ENCODE measurements at places on chromosomes 6 and 20.

GRCh38 chr6:79557673-79558467 lies 20.6 kb upstream of the LCA5 start:
- DNase-seq = no peak

GRCh38 chr6:80543598-80544222 lies 437.2 kb downstream of the BCKDHB start:
- DNase-seq = no peak

- no peak for DNase-seq
Observed at GRCh38 chr20:16803965-16804792, 56.0 kb downstream of the OTOR start.

DNA sequence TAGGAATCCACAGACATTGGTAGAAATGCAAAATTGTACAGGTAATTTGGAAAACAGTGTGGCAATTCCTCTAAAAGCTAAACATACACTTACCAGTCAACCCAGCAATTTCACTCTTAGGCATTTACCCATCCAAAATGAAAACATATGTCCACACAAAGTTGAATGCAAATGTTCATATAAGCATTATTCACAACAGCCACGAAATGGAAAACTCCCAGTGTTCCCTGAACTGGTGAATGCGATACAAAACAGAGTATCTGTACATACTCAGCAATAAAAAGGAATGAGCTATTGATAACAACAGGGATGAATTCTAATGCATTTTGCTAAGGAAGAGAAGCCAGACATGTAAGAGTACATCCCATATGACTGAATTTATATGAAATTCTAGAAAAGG lies 32.4 kb upstream of the RAB22A start:
- DNase-seq = no peak

- no peak for DNase-seq
Observed at GRCh38 chr6:84330325-84330724, 102.9 kb upstream of the CEP162 start.

- no peak for DNase-seq
Observed at GRCh38 chr6:53916804-53917463, 122.1 kb downstream of the LRRC1 start.

- DNase-seq = no peak
Observed at GRCh38 chr6:52558266-52559000, 18.4 kb downstream of the TRAM2 start.

- peak; percentile 55 for DNase-seq
Observed at GRCh38 chr6:139337830-139338229, 36.6 kb downstream of the CITED2 start.

DNA sequence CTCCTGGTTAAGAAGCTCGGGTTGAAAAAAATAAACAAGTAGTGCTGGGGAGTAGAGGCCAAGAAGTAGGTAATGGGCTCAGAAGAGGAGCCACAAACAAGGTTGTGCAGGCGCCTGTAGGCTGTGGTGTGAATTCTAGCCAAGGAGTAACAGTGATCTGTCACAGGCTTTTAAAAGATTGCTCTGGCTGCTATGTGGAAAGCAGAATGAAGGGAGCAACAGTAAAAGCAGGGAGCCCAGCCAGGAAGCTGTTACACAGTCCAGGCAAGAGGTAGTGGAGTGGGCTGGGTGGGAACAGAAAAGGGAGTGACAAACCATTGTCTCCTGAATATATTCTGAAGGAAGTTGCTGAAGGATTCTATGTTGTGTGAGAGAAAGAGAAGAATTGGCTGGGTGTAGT lies 2.0 kb downstream of the HFE start:
- no peak for DNase-seq

GRCh38 chr6:137673603-137674002 lies 179.4 kb upstream of the OLIG3 start:
- DNase-seq = no peak

DNA sequence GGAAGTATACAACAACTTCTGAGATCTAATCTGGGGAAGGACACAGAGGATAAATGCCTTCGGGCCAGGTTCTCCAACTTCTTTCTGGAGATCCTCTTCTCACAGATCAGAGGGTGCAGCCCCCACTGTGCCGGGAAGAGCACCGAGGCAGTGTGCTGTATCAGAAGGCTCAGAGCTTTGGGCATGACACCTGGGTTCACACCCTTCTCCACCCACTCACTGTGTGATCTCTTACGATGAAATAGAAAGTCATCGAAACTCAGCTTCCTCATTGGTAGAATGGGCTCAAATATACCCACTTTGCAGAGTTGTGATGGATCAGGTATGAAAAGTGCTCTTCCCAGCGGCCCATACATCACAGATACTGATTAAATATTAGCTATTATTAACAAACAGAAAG lies 347.5 kb upstream of the SOX4 start:
- DNase-seq = no peak

GRCh38 chr6:49766762-49767161 lies 20.3 kb downstream of the PGK2 start:
- no peak for DNase-seq

DNA sequence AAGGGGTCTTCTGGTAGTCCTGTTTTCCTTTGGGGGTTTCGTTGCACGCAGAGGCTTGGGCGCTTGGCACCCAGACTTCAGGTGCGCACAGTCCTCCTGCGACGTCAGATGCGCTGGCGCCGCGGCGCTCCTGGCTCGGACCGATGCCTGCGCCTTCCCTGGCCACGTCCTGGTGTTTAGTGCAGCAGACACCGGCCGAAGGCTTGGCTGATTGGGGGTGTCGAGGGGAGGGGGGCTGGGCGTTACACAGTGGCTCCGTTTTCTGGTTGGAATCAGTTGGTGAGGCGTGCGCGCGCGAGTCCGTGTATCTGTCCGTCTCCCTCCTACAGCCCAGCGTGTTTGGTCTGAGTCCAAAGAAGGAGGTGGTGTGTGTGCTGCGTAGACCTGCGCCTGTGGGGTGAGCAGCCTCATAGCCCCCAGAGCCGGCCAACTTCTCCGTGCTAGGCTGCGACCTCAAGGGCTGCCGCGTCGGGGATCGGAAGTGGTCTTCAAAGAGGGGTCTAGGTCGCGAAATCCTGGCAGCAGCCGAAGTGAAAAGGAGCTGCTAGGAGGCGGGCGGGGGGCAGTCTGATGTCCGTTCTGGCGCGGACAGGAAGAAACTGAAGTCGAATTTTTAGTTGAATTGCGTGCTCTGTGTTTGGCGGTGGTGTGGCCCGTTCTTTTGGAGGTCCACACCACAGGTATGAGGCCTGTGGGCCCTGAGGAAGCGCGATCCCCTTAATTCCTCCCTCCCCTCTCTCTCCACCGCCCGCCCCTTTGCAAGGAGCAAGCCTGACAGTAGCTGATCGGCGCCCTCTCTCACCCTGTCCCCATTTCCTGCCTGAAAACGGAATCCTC lies 1.5 kb downstream of the SYNDIG1 start:
- no peak for DNase-seq

GRCh38 chr6:135935941-135936601 lies 84.6 kb downstream of the PDE7B start:
- DNase-seq = no peak

DNA sequence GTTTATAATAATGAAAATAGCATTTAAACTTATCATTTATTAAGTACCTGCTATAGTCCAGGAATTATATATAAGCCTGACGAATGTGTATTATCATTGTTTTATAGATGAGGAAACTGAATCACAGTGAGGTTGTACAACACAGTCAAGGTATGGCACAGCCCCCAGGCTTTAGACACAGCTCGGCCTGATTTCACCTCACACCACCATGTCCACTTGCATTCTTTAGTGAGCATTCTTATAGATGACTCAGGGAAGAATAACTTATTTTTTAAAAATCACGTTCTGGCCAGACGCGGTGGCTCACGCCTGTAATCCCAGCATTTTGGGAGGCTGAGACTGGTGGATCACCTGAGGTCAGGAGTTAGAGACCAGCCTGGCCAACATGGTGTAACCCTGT lies 289.0 kb downstream of the SYNE1 start:
- DNase-seq = no peak

DNA sequence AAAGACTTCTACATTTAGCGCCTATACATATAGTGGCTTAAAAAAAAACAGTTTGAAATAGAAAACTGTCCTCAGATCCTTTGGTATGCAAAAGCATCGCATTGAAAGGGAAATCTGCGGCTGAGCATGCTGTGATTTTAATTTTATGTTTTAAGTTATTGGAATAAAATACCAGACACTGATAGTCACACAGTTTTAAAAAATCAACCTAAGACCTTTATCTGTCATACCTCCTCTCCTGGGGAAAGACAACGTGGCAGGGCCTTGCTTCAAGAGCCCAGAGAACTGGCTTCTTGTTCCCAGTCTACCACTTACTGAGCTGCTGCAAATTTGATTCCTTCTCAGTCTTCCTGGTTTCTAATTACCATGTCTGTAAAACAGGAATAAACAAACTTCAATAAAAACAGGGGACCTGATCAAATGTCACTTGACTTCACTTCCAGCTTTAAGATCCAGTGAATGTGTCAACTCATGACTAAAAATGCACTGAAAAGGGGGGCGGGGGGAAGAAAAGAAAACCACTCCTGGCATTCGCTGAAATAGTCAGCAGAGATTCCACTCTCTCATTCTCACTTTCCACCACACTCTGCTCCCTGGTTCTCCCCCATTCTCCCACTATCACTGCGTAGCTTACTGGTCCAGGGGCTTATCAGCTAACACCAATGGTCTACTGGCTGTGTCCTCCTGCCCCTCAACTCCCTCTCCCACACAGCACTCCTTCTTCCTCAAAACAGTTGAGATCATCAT lies 494.7 kb upstream of the MARCKS start:
- no peak for DNase-seq

GRCh38 chr6:158660333-158660754 lies 10.5 kb downstream of the SYTL3 start:
- DNase-seq = no peak

- DNase-seq = no peak
Observed at GRCh38 chr6:17098538-17098937, 3.3 kb upstream of the STMND1 start.

DNA sequence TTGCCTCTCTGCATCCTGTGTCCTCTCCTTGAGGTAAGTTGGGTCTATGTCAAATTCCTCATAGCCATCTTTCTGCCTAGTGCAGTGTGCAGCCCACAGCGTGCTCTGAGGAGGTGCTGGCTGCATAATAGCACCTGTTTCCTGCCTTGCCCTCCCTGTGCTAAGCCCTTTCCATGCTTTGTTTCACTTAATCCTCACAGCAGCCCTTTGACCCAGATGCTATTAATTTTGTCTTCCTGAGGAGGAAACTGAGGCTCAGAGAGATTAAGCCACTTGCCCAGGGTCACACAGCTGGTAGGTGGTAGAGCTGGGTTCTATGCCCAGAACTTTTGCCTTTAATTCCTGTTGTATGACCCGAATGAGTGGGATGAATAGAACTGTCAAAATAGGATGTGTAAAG lies 13.5 kb downstream of the FAM83D start:
- DNase-seq = no peak

GRCh38 chr6:159513074-159513720 lies 179.8 kb downstream of the SOD2 start:
- DNase-seq = no peak

DNA sequence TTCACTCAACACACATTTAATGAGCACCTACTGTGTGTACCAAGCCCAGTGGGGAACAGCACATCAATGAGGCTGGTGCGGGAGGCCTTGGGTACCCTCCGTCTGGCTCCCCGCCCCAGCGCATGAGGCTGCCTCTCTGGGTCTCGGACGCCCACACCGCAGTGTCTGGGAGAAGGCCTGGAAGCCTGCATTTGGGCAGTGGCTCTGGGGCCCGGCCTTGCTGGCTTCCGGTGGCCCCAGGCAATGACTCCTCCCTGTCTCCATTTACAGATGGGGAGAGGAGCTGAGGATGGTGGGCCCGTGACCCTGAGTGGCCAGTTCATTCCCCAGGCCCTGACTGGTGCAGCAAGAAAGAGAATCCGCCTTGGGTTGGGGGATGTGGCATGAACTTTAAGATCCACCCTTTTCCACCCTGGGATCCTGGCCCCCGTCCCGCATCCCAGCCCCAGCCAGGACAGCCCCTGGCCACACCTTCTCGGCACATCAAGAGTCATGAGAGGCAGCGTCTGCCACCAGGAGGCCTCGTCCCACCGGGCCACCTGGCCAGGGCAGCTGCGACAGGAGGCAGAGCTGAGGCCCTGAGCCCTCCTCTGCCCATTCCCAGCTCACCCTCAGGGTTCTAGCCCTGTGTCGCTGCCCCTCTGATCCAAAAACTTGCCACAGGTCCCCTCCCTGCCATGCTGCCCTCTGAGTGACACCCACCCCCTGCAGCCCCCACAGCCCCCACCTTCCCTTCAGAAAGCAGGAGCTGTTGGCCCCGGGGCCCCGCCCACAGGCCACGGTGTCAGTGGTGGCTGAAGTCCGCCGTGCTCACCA lies 17.5 kb upstream of the MRGBP start:
- DNase-seq = no peak

GRCh38 chr6:154457046-154457713 lies 53.3 kb downstream of the CNKSR3 start:
- no peak for DNase-seq

DNA sequence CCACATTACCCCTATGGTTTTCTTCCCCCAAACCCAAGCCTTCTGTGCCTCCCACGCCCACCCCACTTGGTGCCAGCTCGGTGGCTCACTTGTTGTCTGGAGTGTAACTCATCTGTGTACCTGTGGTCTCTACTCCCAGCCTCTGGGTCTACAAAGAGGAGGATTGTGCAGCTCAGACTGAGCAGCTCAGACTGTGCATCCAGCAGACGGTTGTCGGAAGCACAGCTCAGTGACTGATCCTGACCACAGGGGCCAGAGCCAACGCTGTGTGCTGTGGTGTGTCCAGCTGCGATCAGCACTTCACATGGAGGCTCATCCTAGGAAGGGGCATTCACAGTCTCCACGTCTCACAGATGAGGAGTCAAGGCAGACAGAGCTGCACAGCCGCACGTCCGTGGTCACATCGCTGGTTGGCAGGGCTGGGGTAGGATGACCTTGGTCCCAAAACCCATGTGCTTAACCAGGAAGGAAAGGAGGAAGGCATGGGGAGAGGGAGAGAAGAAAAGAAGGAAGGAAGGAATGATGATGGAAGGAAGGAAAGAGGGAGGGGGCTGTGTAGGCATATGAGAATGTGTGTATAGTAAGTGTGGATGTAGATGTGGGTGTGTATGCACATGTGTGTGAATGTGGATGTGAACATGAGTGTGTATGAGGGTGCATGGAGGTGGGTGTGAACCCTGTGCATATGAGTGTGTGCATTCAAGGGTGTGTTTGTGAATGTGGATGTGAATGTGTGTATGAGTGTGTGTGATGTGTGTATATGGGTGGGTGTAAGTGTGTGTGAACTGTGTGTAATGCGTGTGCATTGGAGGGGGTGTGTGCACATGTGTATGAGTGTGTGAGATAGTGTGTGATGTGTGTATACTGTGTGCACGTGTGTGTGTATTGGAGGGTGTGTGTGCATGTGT lies 28.2 kb upstream of the STX16 start:
- no peak for DNase-seq

- DNase-seq = no peak
Observed at GRCh38 chr6:157087974-157088373, 235.3 kb downstream of the TMEM242 start.

DNA sequence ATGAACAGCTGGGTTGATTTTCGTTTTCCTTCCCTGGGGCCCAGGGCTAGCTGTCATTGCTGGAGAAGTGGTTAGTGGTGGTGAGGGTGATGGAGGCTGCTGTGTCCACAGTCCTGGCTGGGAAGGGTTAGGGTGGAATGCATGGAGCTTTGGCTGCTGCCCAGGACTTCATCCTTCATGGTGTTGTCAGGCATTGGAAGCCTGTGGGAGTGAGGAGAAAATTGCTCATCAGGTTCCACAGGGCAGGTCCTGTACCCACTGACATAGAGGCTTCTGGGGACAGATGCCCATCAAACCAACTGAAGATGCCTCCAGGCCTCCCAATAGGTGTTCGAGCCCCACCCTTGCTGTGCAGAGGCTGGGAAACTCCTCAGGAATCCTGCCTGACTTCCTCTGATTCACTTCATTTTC lies 262.4 kb upstream of the SUPT3H start:
- DNase-seq = no peak

GRCh38 chr6:12592634-12593033 lies 123.9 kb upstream of the PHACTR1 start:
- no peak for DNase-seq
